ENCODE measurements at places on chromosomes 13 and 19.

DNA sequence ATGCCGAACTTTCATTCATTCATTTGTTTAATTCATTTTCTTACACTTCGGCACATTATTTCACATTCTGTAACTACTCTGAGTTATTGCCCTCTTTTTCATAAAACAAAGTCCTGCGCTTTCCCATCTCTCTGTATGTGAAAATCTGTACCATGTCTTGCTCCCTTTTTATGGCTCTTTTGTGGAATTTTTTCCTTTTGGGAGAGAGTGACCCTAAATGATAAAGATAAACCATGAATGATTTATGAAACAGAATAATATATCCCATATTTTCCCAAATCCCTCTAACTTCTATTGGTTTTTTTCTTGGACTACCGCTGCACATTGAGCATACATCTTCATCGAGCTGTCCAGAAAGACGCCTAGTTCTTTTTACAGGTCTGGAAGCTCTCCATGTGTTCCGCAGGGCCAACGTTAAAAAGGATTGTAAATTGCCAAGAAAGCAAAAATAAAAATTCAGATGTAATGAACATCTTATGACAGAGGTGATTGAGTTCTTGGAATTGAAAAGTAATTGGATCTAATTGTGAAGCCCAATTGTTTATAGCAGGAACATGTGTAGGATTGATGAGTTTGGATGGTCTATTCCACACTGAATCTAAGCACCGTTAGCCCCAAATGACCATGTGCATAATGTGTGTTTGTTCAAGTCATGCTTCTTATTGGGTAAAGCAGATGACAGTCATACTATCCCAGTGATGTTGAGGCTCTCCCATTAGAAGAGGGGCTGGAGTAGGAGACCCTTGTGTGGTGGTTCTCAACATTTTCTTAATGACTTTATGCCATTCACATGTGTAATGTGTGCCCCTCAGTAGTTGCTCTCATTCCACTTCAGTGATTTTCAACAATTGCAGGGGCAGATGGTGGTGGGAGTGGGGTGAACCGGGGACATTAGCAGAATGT, 378.9 kb downstream of the DLEU7 start:
- no peak for DNase-seq

- no peak for DNase-seq
These were observed 148.4 kb downstream of the KATNAL1 start for GRCh38 chr13:30158774-30159445.

DNA sequence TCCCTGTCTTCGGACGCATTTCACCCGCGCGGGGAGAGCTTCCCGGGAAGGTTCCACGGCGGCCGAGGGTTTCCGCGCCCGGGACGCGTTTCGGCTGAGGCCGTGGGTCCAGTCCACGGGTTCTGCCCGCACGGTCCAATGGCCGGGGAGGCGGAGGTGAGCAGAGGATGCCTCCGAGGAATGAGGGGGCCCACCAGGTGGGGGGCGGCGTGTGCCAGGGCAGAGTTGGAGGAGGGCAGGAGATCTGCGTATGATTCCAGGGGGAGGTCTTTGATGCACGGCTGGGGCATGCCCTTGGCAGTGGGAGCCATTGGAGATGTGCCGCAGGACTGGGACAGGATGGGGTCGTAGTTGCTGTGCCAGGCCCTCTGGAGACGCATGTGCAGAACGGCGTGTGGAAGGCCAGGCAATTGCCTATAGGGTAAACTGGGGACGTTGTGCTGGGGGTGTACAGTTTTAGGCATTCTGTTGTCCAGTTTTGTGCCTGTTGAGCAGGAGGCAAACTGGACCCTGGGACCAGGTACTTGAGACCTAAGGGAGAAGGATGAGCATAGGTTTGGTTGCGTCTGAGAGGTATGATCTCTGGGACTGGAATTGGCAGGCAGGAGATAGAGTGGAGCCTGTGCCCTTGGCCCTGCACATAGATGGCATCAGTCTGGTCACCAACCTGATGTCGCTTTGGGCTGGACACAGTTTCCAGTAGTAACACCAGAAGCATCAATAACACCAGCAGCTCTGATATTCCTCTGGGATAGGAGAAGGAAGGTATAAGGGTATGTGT, 751 bp downstream of the ZNF584 start:
- no peak for DNase-seq

DNA sequence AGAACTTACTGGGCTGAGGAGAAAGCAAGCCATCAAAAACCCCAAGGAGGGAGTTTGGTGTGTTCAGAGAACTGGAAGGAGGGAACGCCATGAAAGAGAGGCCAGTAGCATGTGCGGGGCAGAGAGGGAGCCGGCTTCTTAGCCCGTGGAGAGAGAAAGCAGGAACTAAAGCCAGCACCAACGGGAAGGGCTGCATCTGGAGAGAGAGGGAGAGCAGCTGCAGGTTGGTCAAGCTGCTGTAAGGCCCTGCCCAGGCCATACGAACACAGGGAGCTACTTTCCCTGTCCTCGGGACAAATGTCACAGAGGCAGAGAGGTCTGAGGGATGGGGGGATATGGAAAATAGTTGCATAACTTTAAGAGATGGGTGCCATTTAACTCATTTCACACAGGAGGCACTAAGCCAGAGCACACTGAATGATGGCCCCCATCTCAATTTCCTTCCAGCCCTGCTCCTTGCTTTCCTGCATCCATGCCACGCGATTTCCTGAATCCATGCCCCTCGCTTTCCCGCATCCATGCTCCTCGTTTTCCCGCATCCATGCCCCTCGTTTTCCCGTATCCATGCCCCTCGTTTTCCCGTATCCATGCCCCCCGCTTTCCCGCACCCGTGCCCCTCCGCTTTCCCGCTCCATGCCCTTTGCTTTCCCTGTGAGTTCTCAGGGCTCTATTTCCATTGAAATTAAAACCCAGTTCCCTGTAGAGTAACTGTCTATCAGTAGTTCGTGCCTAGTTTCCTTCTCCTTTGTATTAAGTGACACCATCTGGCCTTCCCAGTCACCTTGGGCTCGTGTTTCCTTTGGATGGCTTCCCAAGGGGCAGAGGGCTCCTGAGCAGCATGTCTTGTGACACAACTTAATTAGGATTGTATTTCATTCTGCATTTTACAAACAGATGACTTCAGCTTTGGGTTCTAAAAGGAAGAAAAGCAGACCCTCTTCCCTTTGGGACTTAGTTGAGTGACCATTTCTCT, 31.5 kb upstream of the TPT1 start:
- DNase-seq: no peak

DNA sequence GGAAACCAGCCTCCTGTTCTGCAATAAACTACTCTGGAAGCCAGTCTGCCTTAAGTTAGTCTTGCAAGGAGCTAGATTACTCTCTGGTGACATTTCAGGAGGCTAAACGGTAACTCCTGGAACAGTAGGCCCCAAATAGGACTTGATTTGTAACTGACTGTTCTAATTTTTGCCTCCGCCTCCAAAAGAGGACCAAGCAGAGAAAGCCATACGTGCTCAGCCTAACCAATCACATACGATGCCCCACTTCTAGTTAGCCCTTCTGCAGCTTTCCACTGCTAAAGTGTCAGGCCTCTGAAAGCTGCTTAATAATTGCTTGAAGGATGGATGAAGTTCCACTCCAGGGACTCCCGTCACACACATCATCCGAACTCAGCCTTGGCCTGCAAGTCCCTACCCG, 744 bp downstream of the ZNF805 start:
- DNase-seq: no peak

- DNase-seq: no peak
These were observed 3.8 kb downstream of the DOCK9 start for GRCh38 chr13:98974053-98974452.

DNA sequence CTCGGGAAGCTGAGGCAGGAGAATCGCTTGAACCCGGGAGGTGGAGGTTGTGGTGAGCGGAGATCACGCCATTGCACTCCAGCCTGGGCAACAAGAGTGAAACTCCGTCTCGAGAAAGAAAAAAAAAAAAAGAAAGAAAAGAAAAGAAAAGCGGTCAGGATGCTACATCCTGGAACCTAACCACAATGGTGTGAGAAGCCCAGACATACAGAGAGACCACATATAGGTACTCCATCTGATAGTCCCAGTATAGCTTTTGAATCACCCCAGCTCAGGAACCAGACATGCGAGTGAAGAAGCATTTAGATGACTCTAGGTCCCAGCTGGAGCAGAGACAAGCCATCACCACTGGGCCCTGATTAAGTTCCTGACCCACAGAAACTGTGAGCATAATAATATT, 3.2 kb downstream of the IFNL1 start:
- DNase-seq: no peak

DNA sequence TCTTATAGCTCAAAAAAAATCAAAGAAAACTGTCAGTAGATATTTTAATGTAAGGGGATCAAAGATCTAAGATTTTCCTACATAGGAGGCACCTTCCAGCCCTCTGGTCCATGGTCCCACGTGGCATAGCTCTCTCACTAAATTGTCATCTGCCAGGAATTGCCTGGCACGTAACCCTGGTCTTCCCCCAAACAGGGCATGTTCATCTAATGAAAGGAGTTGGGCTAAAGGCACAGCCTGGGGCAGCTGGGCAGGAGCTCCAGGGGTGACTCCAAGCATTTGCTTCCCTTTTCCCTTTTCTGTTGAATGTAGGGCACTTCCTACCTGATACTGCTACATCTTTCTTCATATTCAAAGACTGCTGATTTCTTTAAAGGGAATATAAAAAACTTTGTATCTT, 148.7 kb downstream of the COL4A1 start:
- no peak for DNase-seq

GRCh38 chr19:45906221-45906620, 3.8 kb upstream of the MYPOP start:
- DNase-seq: no peak

DNA sequence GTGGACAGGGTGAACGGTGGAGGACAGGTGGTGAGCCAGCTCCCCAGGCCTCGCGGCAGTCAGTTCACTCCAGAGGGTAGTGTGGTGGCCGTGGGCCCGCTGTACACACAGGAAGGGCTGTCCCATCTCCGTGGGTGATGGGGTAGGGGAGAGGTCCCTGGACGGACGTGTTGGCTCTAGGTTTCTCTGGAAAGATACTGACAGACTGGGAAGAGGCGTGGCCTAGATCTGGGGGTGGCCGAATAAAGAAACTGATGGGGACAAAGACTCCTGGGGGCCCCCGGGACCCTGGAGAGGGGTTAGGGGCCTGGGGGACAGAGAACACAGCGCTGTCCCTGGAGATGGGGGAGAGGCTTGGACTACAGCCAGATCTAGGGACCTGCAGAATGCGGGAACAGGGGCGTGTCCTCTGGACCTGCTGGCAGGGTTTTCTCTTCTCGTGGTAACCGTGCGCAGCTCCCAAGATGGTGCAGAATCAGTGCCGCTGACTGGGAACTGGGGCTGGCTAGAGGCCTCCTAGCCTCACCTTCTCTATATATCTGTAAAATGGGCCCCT, 4.0 kb upstream of the PRAM1 start:
- no peak for DNase-seq

GRCh38 chr19:1852581-1853128, 4.4 kb upstream of the REXO1 start:
- no peak for DNase-seq

DNA sequence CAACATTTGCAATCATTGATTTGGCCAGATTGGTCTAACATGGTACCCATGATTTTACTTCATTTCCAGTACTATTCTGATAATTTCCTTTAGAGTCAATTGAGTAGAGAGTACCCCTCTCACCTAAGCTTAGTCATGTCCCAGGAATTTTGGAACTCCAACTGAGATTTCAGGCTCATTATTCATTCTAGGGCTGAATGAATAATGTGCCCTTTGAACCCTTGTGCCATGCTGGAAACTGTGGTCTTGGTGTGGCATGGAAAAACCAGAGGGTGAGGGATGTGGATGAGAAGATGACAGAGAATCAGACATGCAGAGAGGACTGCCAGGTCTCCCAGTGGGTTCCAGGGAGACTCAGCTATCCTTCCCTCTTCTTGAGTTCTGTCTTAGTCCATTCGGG, 30.2 kb downstream of the ITM2B start:
- DNase-seq: no peak

DNA sequence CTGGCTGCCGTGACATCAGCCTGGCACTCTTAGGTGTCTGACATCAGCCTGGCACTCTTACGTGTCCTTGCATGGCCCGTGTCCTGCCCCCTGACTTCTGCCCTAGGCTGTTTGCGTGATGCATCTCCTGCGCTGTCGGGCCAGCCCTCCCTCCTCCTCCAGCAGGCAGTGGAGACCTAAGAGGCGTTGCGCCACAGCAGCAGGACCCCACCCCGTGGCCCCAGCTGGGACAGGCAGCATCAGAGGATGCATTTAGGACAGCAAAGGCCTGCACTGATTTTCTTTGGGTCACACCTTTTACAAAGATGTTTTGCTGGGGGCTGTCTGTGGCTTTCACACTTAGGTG, 65.3 kb downstream of the GPR12 start:
- no peak for DNase-seq

GRCh38 chr13:37657956-37658355, 59.4 kb upstream of the POSTN start:
- DNase-seq: no peak

DNA sequence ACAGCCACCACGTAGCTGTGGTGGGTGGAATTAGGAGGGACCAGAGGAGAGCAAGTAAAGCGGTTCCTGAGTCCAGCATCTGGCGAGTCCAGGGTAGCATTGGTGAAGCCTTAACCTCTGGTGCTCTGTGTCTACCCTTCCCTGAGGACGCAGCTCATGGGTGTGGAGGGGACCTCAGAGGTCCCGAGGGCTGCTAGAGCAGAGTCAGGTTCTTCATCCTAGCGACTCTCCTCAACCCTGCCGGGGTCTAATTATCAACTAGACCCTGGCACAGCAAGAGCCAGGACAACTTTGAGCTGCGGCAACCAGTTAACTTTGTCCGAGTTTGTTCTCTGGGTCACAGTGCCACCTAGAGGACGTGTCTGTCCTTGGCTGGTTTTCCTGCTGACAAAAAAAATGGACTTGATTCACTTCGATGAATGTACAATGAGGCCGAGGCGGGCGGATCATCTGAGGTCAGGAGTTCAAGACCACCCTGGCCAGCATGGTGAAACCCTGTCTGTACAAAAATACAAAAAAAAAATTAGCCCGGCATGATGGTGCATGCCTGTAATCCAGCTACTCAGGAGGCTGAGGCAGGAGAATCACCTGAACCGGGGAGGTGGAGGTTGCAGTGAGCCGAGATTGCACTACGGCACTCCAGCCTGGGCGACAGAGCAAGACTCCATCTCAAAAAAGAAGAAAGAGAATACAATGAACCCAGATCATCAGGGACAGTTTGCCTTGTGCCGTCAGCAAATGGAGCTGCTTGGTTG, 25.0 kb downstream of the TSSK6 start:
- peak; percentile 8 for DNase-seq

DNA sequence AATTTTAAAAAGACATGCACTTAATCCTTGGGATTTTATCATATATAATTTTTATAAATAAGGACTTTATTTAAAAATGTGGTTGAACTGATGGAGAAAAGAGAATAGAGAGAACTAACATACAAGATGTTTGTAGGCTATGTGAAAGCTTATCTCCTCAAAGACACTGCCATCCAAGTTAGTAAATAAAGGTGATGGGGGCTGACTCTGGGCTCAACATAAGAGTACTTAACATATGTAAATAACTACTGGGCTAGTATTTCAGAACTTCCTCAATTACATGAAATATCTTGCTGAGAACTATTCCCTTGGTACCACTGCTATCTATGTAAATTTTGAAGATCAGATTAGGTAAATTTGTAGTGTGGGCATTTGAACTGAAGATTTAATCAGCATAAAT, 1017.3 kb upstream of the PCDH20 start:
- DNase-seq: no peak

- no peak for DNase-seq
These were observed 6.3 kb downstream of the VSTM2B start for GRCh38 chr19:29532097-29532496.
